GM23248 (cell line): ENCODE measurements at places on chromosomes 3 and 15. TPM values are rescaled to one million over a fixed set of nuclear protein-coding genes. Genes with fewer than 3 reads are reported as not detected.

Gene ZPLD1
- polyA plus RNA-seq = 0.09 TPM in 1 of 2 replicates, not detected in the other

- no peaks in the 10 kb centered on the region for H3K36me3 ChIP-seq
- no peak overlapping the region for H3K27ac ChIP-seq
- no peak for DNase-seq
- no peaks in the 10 kb centered on the region for H3K27me3 ChIP-seq
- no peak overlapping the region for H3K4me3 ChIP-seq
Observed at GRCh38 chr3:142029791-142030190, 119.6 kb downstream of the TFDP2 start.

DNA sequence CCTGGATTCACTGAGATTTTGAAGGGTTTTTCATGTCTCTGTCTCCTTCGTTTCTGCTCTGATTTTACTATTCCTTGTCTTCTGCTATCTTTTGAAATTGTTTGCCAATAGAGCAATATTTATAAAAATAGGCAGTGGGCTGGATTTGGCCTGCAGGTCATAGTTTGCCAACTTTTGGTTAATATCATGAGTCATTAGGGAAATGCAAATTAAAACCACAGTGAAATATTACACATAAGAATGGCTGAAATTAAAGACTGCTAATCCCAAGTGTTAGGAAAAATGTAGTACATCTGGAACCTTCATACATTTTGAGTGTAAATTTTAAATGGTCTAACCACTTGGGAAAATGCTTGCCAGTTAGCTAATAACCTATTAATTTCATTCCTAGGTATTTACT lies 56.3 kb downstream of the ABI3BP start:
- H3K27me3 ChIP-seq = no peaks in the 10 kb centered on the region
- no peaks in the 10 kb centered on the region for H3K4me1 ChIP-seq
- no peak for DNase-seq
- no peak overlapping the region for H3K4me3 ChIP-seq

DNA sequence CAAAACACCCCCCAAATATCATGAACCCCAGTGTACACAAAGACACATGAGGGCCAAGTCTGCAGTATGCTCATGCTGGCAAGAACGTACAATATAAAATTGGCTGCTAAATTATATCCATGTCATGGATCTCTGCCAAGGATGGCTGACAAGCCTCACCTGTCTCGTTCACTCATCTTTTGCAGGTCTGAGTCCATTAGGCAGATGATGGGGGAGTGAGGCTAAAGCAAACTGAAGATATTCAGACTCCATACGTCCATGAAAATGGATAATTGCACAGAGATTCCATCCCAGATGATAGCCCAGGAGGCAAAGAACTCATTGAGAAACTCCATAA lies 122.3 kb upstream of the PTPRG start:
- H3K27ac ChIP-seq = no peak overlapping the region
- no peaks in the 10 kb centered on the region for H3K27me3 ChIP-seq
- H3K36me3 ChIP-seq = no peaks in the 10 kb centered on the region
- H3K4me3 ChIP-seq = no peak overlapping the region
- H3K4me1 ChIP-seq = no peaks in the 10 kb centered on the region
